ENCODE measurements at places on chromosomes 3 and 15. TPM values are rescaled to one million over a fixed set of nuclear protein-coding genes. Genes with fewer than 3 reads are reported as not detected.

The PLCH1 gene
- total RNA-seq = not detected

The GPR176 gene
- 93.1 TPM for total RNA-seq

The CLRN1 gene
- total RNA-seq = not detected

The LRTM1 gene
- total RNA-seq = not detected

The AADACL2 gene
- not detected for total RNA-seq

The GOLGA6L7 gene
- not detected for total RNA-seq

The CCDC80 gene
- total RNA-seq = 318 TPM

The CFAP92 gene
- total RNA-seq = not detected

All from myometrial cell (primary cell).